Cortex of kidney (tissue), 1 donor: ENCODE measurements at places on chromosomes 11 and 22.

- no peak for DNase-seq
These were observed 1.0 kb upstream of the SLC25A1 start for GRCh38 chr22:19179497-19180048.

DNA sequence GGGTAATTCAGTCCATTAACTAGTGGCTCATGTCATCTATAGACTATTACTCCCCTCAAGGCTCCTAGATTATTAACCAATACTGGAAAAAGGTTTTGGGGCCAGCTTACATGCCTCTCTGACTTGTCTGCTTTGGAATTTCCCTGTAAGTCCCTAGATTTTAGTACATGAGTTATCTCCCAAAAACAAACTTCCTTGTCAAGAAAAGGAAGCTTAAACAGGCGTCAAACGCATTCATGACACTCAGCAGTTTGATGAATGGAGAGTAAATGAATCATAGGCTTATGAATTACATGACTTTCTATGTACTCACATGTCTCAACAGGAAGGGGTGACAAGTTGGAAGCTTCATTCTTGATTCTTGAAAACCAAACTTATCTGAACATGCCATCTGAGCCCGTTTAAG, 70.8 kb downstream of the BLID start:
- no peak for DNase-seq

GRCh38 chr11:44380009-44380313, 70.0 kb upstream of the ALX4 start:
- DNase-seq = no peak

GRCh38 chr11:88015170-88015569, 160.1 kb downstream of the RAB38 start:
- DNase-seq = no peak

- DNase-seq = no peak
These were observed 19.6 kb downstream of the RHOD start for GRCh38 chr11:67076202-67076601.

GRCh38 chr11:66080055-66080817, 10.2 kb downstream of the PACS1 start:
- no peak for DNase-seq

DNA sequence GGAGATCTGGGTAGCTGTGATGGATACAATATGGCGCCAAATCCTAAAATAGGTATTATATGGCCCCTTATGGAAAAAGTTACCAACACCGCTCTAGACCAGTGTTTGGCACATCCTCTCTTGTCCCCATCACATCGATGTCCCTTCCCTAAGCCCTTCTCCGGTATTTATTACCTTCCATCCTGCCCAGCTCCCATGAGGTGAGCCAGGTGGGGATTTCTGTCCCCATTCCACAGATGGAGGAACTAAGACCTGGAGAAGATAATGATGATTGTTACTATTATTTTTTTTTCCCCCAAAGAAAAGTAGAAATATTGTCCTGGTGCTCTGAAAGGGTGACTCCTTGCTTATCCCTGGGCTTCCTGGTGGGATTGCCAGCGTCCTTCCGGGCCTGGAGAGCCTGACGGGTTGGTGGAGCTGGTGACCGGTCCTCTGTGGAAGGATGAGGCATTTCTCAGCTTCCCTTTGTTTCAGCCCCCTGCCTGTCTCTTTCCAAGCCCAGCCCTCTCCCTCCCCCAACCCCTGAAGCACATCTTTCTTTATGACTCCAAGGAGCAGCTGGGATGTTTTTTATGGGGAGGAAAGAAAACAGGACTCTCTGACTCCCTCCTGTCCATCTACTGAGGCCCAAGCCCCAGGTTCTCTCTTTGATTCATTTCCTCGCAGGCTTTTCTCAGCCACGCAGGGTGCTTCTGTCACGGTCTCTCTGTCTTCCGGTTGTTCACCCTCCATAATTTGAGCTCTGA, 65.4 kb downstream of the TP53I11 start:
- no peak for DNase-seq

- no peak for DNase-seq
These were observed 3.3 kb upstream of the DIXDC1 start for GRCh38 chr11:111933872-111934271.

- no peak for DNase-seq
These were observed 191.0 kb downstream of the NAV2 start for GRCh38 chr11:19903620-19904069.

DNA sequence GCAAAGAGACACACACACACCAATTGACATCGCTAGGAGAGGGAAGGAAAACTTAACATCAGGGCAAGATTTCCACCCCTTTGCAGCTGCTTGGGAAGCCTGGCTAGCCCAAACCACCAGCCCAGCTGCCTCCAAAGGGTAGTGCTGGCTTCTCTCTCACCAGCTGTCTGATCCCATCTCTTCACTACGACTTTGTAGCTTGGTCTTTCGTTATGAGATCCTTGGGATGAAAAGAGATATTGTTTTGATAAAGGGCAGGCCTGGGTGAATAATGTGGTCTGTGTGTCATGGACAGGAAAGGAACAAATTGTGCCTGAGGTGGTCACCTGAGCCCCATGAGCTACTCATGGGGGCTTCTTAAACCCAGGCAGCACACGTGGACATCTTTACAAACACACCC, 101.9 kb downstream of the ARL14EP start:
- DNase-seq = no peak

- DNase-seq = no peak
These were observed 421.0 kb downstream of the DYNC2H1 start for GRCh38 chr11:103530257-103530656.
